ENCODE measurements at places on chromosomes 7 and 10.

DNA sequence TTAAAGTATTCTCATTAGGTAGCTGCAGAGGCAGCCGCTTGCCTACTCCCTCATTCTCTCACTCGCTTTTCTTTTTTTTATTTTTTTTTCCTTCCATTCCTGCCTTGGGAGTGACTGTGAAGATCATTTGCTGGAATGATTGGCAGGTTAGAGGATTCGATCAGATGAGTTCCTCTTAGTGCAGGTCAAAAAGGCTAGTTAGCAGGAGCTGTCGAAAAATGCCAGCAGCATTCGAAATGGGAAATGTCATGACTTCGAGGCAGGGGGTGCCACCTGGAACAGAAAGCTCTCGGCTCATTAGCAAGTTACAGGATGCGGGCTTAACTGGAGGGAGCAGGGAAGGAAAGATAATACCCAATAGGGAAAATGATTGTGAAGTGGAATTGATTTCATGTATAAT is 137.5 kb upstream of the FZD1 start:
- DNase-seq, result no peak

DNA sequence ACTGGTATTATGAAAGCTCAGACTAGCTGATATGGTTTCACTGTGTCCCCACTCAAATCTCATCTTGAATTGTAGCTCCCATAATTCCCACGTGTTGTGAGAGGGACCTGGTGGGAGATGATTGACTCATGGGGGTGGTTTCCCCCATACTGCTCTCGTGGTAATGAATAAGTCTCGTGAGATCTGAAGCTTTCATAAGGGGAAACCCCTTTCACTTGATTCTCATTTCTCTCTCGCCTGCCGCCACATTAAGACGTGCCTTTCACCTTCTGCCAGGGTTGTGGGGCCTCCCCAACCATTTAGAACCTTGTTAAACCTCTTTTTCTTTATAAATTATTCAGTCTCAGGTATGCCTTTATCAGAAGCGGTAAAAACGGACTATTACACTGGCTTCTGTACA is 40.3 kb downstream of the COL13A1 start:
- no peak for DNase-seq

DNA sequence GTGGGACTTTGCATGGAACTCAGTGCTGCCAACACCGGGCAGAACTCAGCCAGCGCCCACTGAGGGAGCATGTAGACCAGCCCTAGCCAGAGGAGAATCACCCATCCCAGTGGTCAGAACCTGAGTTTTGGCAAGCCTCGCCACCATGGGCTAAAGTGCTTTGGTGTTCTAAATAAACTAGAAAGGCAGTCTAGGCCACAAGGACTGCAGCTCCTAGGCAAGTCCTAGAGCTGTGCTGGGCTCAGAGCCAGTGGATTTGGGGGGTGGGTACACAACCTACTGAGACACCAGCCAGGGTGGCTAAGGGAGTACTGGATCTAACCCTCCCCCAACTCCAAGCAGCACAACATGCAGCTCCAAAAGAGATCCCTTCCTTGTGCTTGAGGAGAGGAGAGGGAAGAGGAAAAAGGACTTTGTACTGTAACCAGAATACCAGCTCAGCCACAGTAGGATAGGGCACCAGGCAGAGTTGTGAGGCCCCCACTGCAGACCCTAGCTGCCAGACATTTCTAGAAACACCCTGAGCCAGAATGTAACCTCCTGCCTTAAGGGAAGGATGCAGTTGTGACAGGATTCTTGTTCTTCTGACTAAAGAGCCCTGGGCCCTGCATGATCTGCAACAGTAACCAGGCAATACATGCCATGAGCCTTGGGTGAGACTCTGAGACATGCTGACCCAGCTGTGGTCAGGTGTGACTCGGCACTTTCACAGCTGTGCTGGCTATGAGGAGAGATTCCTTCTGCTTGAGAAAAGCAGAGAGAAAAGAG is 24.4 kb downstream of the GSDME start:
- DNase-seq, result no peak

GRCh38 chr7:2450198-2451107 is 25.7 kb downstream of the GRIFIN start:
- no peak for DNase-seq

- DNase-seq, result no peak
Measured at GRCh38 chr10:114121031-114121430, 53.0 kb downstream of the CCDC186 start.

GRCh38 chr10:44056967-44057805 is 327.7 kb downstream of the CXCL12 start:
- DNase-seq, result no peak

DNA sequence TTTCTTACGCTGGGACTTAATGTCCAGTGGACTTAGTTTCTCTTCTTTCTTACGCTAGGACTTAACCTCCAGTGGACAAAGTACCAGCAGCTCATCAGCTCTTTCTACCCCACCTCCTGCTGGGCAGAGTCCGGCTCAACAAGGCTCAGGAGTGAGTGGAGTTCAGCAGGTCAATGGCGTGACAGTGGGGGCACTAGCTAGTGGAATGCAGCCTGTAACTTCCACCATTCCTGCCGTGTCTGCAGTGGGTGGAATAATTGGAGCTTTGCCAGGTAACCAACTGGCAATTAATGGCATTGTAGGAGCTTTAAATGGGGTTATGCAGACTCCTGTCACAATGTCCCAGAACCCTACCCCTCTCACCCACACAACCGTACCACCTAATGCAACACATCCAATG is 199.7 kb downstream of the MLLT10 start:
- no peak for DNase-seq

GRCh38 chr7:1532456-1533254 is 2.2 kb downstream of the MAFK start:
- DNase-seq, result no peak

DNA sequence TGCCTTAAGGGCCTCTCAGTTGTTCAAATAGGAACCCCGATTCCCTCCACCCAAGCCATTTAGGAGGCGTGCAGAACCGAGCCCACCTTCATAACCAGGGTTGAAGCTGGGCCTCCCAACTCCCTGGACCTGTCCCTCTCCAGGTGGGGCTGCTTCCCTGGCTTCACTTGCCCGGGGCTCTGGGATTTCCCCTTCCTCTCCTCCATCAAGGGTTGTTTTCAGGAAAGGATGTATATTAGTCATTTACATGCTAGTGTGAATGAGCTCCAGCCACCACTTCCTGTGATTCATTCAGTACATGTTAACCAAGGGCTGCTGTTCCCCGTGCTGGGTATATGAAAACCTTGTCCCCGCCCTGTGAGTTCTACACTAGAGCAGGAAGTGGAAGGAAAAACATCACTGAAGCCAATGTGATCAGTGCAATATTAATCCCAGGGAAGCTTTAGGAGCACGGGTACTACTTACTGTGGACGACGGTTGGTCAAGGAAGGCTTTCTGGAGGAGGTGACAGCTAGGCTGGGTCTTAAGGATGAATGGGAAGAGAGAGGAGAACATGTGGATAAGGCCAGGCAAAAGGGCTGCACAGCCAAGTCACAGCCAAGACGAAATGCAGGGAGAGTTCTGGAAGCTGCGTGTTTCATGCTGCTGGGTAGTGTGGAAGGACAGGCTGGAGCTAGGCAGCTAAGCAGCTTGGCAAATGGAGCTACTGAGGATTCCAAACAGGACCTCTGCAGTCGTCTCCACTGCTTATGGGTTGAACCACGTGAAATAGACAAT is 150.1 kb upstream of the SHH start:
- DNase-seq, result peak; percentile 20

- no peak for DNase-seq
Measured at GRCh38 chr10:62001898-62002297, 100.4 kb downstream of the ARID5B start.

DNA sequence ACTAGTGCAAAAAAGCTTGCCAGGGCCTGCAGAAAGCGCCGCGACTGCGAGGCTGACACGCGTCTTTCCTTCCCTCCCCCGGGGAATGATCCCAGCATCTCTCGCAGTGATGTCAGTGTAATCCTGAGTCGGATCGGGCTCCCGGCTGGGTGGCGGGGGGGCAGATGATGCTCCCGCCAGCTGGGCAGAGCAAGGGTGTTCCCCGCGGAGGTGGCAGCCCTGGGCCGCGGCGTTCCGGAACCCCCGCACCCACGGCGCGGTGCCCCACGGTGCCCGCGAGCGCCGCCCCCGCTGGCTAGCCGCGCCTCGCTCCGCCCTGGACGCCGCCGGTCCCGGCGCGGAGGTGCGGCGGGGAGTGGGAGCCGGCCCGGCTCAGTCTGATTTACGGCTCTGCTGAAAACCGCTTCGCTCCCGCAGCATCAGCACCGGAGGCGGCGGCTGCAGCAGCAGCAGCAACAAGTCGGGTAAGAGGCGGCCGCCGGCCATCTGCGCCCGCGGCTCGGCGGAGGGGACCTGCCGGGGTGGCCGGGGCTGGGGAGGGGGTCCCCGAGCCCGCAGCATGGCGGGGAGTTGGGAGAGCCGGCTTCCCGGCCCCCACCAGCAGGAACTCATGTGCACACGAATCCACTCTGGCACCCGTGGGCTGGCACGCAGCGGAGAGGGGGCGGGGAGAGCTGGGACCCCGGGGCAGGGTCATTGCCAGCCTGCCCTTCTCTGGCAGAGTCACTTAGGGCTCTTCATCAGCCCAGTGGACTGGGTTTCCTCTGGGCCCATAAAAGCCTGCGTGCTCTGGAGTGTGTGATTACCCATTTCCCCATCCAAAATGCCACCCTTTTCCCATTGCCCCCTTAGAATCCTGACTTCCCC is at the start of gene ZNF365:
Gene ZNF365 (plus strand): TSS at position 375 of the 867 bp plus-strand sequence. CDS start 1,825 bp downstream, outside the sequence.
- no peak for DNase-seq

Measured in stimulated activated CD8-positive, alpha-beta memory T cell treated with anti-CD3 and anti-CD28 coated beads, Interleukin-7, amount 100 ng/mL, for 24 hours (primary cell).